Natural killer cell (primary cell): ENCODE measurements at places on chromosomes 6 and 20. TPM values are rescaled to one million over a fixed set of nuclear protein-coding genes. Genes with fewer than 3 reads are reported as not detected.

The L3MBTL3 gene
- 27.5 TPM for total RNA-seq

The ADGB gene
- total RNA-seq, result not detected

The ASF1A gene
- 10.8 TPM for total RNA-seq

The SLPI gene
- total RNA-seq, result not detected

The TNFRSF6B gene
- not detected for total RNA-seq

The TRIM10 gene
- not detected for total RNA-seq

DNA sequence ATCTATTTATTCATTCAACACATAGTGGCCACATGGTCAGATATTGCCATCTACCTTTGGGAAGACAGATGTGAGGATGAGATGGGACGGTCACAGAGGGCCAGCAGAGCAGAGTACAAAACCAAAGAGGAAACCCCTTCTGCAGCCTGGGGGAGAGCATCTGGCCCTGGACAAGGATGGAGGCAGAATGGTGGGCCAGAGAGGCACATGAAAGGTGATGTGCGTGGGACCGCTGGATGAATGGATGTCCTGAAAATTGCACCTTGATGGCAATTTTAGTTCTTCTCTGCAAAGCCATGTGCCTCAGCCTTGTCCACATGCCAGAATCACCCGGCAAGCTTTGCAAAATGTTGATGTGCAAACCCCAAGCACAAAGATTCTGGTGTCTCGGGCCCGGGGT lies 77.4 kb upstream of the CD93 start:
- no peaks in the 10 kb centered on the region for H3K36me3 ChIP-seq
- no peak overlapping the region for H3K4me3 ChIP-seq
- H3K27me3 ChIP-seq, result no peaks in the 10 kb centered on the region
- peaks cover 18% of the 10 kb centered on the region for H3K4me1 ChIP-seq
- H3K27ac ChIP-seq, result no peak overlapping the region

DNA sequence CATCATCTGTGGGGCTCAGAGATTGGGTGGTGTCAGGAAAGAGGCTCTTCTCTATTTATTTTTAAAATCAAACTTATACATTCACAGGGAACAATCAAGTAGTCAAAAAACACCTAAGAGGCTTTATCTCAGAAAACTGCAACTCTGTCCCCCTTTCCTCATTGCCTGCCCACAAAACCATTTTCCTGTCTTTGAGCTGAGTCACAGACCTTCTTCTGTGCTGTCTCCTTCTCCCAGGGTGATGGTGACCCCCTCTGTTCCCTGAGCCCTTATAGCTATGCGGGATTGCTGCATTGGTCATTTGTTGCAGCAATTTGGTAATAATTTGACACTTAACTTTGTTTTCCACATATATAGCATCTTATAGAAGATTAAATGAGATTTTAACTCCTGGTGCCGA lies 195.2 kb upstream of the PROKR2 start:
- no peaks in the 10 kb centered on the region for H3K36me3 ChIP-seq
- no peak for DNase-seq
- peaks cover 8% of the 10 kb centered on the region for H3K4me1 ChIP-seq
- H3K27ac ChIP-seq, result no peak overlapping the region
- no peaks in the 10 kb centered on the region for H3K27me3 ChIP-seq

DNA sequence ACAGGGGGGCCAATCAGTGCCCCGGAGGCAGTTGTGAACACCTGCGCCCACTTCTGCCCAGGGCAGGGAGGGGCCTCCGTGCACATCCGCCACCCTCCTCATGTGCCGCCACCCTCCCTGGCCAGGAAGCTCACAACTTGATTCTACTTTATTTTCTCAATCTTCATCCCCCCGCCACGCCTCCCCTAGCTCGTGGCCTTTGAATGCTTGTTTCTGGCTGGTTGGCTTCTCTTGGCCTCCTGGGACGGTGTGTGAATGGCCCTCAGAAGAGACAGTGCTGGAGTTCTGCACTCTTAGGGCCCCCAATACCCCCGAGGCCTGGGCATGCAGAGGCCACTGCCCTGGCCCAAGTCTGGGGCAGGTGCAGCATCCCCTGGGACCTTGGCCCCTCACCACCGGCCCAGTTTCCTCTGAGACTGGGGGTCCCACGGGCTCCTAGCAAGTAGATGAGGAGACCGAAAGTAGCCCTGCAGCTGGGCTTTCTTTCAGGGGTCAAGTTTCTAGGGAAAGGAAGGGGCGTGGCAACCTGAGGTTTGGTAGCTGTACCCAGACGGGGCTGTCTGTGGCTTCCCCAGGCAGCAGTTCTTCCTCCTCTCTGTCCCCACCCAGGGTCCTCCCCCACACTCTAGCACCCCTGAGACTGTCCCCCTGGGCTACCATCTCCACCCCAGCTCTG lies 1.3 kb downstream of the RGS19 start:
- H3K27me3 ChIP-seq, result no peaks in the 10 kb centered on the region
- peak overlapping the region; percentile 75 for H3K4me3 ChIP-seq
- H3K4me1 ChIP-seq, result peaks cover 60% of the 10 kb centered on the region
- H3K36me3 ChIP-seq, result peaks cover 29% of the 10 kb centered on the region

GRCh38 chr6:81214414-81215091 lies 537.9 kb downstream of the TENT5A start:
- H3K4me3 ChIP-seq, result no peak overlapping the region
- no peaks in the 10 kb centered on the region for H3K4me1 ChIP-seq
- no peaks in the 10 kb centered on the region for H3K36me3 ChIP-seq
- no peak for DNase-seq
